CD4-positive, alpha-beta T cell treated with Interleukin-12 subunit alpha and Interleukin-12 subunit beta, for 1 hour (primary cell): ENCODE measurements at places on chromosomes 6 and 20.

DNA sequence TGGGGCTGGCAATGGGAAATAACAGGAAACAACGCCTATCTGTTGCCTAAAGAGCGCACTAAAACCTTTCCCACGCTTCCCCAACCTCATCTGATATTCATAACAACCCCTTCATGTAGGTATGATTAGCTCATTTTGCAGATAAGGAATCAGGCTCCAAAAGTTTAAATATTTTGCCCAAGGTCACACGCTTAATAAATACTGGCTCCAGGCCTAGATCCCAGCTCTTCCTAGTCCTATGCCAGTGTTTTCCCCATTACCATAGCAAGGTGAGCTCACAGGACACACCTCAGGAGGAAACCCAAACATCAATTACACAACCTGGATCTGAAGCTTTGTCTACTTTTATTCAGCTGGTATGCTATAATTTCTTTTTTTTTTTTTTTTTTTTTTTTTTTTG lies 19.6 kb downstream of the MBOAT1 start:
- no peak for DNase-seq

- DNase-seq, result no peak
These were observed 464.9 kb downstream of the TBC1D32 start for GRCh38 chr6:120869397-120869796.

DNA sequence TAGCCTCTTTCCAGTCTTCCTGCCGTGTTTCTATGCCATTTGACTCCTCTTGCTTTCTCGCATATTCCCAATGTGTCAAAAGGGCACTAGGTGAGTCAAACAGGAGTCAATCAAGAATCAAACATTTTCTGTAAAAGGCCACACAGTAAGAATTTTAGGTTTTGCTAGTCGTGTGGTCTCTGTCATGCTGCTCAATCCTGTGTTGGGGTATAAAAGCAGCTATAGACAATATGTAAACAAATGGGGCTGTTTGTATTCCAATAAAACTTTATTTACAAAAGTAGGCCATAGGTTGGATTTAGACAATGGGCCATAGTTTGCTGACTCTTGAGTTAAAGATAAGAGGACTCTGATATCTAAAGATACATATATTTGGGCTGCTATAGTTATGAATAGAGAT lies 235.4 kb upstream of the BTBD3 start:
- DNase-seq, result no peak

GRCh38 chr6:52216932-52217575 lies 27.2 kb downstream of the IL17F start:
- no peak for DNase-seq

DNA sequence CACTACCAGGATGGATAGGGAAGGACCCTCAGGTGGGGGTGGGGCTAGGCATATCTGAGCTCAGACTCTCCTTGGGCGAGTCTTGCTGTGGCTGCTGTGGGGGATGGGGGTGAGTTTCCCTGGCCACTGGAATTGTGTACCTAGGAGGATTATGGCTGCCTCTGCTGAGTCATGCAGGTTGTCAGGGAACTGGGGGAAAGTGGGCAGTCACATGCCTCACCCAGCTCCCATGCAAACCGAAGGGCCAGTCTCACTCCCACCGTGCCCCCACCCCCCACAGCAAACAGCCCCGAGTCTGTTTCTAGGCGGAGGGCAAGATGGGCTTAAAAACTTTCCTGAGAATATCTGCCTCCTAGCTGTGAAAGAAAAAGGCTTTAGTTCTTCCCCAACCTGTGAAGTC lies 210.3 kb upstream of the FERMT1 start:
- no peak for DNase-seq
